Tibial nerve (tissue), 4 donors: ENCODE measurements at places on chromosomes 5 and 9. TPM values are rescaled to one million over a fixed set of nuclear protein-coding genes. Genes with fewer than 3 reads are reported as not detected.

GRCh38 chr5:57692582-57693487 is 210.2 kb upstream of the ACTBL2 start:
- peak; percentile 58 for DNase-seq

DNA sequence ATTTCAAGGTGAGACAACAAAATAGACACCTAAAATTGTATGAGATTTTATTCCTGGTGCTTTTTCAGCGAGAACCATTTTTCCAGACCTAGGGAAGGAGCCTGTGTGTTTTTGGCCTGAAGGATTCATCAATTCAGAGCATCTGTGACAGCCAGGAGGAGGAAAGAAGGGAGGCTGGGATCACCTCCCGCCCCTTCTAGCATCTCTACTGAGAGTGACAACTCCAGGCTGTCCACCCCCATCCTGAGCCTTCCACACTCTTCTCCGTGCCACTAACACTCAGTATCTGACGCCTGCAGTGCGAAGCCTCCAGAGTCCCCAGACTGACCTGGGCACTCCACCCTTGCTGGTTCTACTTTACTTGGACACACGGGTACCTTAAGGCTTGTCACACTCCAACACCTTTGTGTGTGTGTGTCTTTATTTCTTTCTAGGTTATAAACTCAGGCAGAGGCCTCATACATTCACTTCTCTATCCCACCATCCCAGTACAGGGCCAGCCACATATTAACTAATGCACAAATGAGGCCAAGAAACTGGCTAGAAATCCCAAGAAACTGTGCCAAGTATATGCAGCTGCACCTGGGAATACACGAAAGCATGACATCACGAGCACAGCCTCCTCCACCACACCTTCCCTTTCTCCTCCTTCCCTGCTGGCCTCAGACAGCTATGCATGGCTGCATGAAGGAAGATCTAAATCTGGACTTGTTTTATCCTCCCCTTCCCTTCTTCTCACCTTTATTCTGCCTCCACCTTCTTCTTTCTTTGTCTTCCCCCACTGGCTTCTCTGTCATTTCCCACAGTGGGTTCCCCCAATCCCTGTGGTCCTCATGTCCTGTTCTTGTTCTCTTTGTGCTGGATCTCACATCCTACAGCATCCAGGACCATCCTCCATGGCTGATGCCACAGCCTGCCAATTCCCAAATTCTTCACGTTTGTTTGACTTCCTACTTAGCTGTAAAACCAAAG is 16.0 kb downstream of the S1PR3 start:
- no peak for DNase-seq

GRCh38 chr5:151094030-151094851 is 13.4 kb upstream of the TNIP1 start:
- DNase-seq, result no peak

The DHX29 gene
- 27.0 TPM for total RNA-seq
